ENCODE measurements at places on chromosomes 16 and 17.
A peak's percentile ranks its signal among the peaks of the same experiment; 100 is the strongest.

DNA sequence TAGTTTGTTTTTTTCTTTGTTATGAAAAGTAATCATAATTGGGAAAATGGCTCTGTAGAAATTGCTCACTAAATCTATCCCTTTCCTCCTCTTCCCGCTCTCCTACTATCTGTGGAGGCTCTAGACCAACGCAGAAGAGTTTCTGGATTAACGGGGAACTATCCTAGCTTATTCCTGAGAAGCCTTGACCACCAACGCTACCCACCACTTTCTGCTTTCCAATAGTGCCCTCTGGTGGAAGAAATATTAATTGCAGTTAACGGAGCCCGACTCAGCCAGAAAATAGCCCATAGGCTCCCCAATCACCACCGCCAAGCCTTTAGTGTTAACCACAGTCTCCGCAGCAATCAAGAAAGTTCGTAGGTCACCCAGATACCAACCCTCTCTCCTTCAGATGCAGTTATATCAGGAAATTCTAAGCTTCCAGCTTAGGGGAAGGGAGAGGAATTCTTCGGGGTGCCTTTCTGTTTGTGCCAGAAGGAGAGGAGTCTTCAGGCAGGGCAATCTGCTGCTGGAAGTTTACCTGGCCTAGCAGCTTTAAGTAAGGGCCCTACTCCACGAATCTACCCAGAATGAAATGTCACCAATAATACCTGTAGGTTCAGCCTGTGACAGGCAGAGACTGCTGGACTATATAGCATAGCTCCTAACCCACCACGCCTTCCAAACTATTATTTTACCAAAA lies 23.0 kb upstream of the NSRP1 start:
- peak; percentile 40 for DNase-seq

- DNase-seq = no peak
Measured at GRCh38 chr17:61784510-61784909, 78.8 kb downstream of the BRIP1 start.

GRCh38 chr16:87580855-87581261 lies 21.4 kb upstream of the JPH3 start:
- DNase-seq = peak; percentile 25

- no peak for DNase-seq
Measured at GRCh38 chr16:72493716-72494415, 321.9 kb upstream of the PMFBP1 start.

DNA sequence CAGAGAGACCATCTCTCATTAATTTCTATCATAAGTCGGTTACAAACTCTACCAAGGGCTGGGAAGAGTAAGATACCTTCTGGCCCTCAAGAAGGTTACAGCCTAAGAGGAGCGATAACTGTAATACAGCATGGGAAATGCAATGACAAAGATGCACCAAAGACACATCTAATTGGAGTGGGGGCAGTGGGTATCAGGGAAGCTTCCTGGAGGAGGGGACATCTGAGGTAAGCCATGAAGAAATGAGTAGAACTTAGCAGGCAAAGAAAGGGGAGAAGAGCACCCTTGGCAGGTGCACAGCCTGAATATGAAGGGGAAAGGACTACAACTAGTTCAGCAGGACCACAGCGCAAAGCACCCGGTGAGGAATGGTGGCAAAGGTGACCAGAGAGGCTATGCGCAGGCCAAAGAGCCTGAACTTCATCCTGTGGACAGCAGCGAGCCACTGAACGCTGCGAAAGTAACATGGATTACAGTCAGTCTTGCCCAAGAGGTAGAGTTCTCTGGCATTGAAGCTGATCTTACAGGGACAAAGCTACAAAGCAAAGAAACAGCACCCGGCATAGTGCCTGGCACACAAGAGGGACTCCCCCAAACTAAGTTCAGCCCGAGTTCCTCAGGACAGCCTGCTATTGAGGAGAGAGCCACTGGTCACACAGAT lies 2.8 kb downstream of the TBC1D10B start:
- no peak for DNase-seq
